ENCODE measurements at places on chromosomes 5 and 9.

- no peak for DNase-seq
Measured at GRCh38 chr5:10702040-10702629, 58.9 kb downstream of the DAP start.

DNA sequence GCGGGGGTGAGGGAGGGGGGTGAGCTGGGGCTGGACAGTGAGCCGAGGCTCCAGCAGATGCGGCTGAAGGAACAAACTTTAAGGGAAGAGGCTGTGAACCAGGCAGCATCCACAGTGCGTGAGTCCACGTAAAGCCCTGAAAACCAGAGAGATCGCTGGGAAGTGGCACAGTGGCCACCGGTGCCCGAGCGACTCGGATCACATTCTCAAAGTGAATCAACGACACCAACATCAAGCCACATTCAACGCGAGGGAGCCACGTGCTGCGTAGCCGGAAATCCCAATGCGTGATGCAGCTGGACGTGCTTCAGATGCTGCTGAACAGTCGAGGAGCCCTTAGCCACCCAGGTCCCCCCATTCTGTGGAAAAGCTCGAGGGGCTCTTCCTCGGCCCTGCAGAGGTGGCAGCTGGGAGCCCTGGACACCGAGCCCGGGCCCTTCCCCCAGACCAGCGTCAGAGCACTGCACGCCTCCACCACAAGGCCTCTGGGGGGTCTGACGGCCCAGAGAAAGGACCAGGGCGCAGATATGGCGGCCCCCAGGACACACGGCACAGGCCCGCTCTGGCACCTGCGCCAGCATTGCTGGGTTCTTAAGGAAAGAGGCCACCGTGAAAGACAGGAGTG lies 53.7 kb upstream of the EXOC3 start:
- DNase-seq = no peak

- DNase-seq = no peak
Measured at GRCh38 chr9:114688379-114688778, 6.4 kb upstream of the TEX48 start.

DNA sequence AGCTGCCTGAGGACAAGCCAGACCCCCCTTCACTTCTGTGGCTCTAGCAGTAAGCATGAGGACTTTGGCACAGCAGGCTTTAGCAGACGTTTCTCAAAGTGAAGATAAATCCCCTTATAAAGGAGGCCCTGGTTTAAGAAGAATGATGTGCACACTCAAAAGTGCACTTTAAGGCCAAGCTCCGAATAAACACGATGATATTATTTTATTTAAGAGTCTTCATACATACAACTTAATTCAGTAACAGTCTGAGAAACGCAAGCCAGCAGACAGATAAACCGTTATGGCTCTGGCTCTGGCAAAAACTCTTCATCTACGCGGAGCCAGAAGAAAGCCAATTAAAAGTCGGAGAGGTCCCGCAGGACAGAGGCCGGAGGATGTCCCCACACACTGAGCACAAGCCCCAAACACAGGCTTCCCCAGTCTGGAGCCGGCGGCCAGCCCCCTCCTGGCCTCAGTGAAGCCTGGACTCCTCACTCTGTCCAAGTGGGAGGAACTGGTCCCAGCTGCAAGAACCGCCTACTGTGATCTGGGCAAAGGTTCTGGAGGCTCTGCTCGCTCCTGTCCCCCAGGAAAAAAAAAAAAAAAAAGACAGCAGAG lies 44.6 kb downstream of the ADAMTS2 start:
- DNase-seq = no peak

- no peak for DNase-seq
Measured at GRCh38 chr5:33291216-33292000, 149.4 kb upstream of the TARS1 start.
